ENCODE measurements at places on chromosomes 1 and 21.

GRCh38 chr1:201954263-201955008 is 867 bp upstream of the TIMM17A start:
- DNase-seq = no peak

GRCh38 chr1:40451238-40451585 is 936 bp downstream of the ZFP69B start:
- no peak for DNase-seq

DNA sequence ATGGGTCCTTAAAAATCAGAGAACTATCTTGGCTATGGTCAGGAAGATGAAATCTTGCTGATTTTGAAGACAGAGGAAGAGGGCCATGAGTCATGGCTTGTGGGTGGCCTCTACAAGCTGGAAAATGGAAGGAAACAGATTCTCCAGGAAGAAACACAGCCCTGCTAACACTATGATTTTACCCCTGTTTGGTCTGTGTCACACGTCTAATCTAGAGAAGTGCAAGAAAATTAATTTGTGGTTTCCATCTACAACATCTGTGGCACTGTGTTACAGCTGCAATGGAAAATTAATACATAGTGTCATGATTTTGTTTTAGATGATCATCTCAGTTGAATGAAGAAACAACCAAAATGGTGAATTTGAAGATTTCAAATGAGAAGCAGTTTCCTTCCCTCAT is 288.7 kb upstream of the NRIP1 start:
- no peak for DNase-seq

GRCh38 chr1:169618367-169618766 is 11.6 kb downstream of the SELP start:
- no peak for DNase-seq

- DNase-seq = peak; percentile 53
Measured at GRCh38 chr1:119549719-119550132, 42.7 kb downstream of the HSD3B1 start.

- no peak for DNase-seq
Measured at GRCh38 chr1:34130306-34130705, 34.7 kb downstream of the CSMD2 start.

- DNase-seq = no peak
Measured at GRCh38 chr1:32126770-32127169, 18.9 kb downstream of the KPNA6 start.

GRCh38 chr1:97334454-97334853 is 586.4 kb downstream of the DPYD start:
- peak; percentile 71 for DNase-seq

GRCh38 chr21:17610911-17611310 is 1.8 kb downstream of the BTG3 start:
- DNase-seq = peak; percentile 5

DNA sequence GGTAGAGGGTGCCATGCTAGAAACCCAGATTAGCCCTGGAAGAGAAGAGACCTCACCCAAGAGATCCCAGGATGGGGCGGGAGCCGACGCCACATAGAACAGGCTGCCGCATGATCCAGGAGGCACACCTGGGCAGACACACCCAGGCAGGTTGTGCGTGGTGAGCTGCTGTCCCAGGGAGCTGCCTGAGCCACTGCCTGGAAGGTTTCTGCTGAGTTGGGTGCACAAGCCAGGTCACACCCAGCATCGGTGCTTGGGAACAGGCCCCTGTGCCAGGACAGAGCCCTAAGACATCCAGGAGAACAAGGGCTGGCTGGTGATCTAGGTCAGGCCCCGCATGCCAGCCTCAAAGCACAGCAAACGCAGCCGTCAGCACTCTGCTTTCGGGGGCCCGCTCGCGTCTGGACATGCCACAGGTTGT is 40.2 kb downstream of the CTNNBIP1 start:
- no peak for DNase-seq

DNA sequence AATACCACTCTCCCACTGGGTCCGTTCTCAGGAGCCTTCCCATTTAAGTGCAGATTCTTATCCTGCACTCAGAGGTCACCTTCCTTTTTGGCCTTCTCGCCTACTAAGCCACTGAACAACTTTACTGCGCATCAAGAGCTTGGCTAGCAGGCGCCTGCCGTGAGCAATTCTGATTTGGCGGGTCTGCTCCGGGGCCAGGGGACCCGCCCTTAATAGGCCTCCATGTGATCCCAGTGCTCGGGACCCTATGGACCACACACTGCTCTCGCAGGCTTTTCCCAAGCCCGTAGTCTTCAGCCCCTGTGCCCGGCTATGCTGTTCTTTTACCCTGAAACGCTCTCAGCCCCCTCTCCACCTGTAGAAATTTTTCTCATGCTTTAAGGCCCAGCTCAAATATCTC is 45.1 kb downstream of the BCL9 start:
- no peak for DNase-seq

- DNase-seq = no peak
Measured at GRCh38 chr1:15151871-15152270, 1.7 kb upstream of the TMEM51 start.

DNA sequence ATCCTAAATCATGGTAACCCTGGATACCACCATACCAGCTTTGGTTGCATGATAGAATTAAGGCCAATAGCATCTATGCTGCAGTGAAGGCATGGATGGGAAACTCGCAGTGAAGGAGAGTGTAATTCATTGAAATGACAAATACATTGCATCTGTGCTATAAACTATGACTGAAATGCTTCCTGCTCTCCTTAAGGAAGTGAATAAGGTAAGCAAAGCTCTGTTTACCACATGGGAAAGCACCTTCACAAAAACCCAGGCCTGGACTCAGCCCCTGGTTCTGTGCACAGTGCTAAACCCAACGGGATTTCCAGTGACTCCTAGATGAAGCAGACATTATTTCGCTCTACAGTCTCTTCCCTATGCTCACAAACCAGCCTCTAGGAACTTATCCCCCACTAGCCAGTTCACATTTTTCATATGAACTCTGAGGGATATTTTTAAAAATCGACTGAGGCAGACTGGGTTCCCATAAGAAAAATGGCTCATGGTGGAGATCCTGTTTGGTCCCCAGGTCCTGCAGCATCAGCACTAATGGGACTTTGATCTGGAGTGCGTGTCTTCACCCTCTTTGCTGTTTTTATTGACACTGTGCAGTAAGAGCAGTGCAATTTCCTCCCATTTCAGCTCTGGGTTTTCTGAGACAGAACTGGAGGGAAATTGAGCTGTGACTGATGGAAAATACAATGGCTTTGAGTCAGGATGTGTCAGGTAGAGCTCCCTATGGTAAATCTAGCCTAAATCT is 362.7 kb downstream of the SIPA1L2 start:
- no peak for DNase-seq

DNA sequence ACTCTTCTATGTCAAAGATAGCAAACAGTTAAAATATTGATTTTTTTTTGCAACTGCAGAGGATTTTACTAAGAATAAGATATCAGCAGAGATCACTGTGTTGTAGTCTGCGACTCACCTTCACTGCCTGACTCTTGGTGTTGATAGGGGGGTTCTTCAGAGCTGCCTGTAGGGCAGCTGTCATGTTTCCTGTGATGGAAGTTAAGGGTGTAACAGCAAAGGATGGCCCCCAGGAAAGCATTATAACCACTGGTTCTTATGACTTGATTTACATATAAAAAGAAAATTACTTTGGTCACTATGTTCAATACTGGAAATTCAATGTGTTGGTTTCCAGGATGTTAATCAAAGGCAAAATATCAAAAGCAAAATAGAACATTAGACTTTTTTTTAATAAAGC is 2.6 kb downstream of the ARPC5 start:
- DNase-seq = no peak

GRCh38 chr1:210633636-210634035 is 304.9 kb downstream of the HHAT start:
- DNase-seq = no peak

- DNase-seq = no peak
Measured at GRCh38 chr1:85090225-85090624, 41.9 kb upstream of the MCOLN3 start.

GRCh38 chr1:114648503-114648902 is 21.3 kb downstream of the DENND2C start:
- DNase-seq = no peak

- no peak for DNase-seq
Measured at GRCh38 chr1:184326278-184326677, 60.6 kb upstream of the C1orf21 start.

- no peak for DNase-seq
Measured at GRCh38 chr1:65799601-65800000, 6.9 kb downstream of the PDE4B start.

DNA sequence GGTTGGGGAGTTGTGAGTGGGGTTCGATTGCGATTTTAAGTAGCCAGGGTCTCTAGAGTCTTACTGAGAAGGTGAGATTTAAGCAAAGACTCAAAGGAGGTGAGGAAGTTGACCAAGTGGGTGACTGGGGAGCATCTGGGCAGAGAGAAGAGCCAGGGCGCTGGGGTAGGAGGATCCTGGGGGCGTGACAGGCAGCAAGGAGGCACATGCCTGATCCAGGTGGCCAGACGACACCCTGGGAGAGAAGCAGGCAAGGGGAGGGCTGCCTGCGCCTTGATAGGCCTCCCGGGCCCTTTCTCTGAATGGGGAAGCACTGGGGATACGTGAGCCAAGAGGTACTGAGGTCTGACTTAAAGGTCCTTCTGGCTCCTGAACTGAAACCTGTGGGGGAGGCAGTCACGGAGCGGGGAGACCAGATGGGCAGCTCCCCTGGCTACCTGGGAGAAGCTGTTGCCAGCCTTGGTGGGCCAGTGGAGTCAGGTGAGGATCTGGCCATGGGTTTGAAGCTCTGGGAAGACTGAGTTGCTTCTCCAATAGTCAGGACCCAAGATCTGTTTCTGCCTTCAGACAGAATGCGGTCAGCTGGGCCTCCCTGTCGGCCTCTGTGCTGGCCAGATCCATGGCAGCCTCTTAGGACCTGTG is 5.4 kb downstream of the ZBTB48 start:
- DNase-seq = no peak

DNA sequence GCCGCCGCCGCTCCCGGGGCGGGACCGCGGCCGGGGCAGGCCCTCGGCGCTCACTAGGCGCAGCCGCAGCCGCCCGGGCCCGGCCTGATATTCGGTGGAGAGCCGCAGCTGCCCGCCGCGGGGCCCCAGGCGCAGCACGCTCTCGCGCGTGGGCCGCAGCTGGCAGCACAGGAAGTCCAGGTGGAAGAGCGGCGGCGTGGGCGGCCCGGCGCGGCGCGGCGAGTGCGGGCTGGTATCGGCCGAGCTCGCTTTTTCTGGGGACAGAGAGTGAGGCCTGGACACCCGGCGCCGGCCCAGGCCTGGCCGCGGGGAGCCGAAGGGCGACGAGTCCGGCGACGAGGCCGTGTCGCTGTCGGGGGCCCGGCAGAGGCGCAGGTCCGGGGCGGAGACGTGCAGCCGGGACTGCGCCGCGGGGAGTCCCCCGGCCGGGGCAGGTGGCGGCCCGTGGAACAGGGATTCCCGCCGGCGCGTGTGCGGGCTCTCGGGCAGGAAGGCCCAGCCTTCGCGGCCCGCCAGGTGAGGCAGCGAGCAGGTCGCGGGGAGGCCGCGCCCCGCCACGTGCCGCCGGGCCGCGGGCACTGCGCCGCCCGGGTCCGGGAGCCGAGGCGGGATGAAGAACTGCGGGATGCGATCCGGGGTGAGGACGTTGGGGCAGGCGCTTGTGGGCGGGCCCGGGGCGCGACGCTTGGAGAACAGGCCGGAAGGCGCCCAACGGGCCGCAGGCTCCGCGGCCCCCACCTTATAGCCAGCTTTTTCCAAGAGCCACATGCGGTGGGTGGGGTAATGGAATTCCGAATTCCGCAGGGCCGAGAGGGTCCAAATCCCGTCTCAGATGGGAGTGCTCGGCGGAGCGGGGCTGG is 1.2 kb downstream of the C2CD4D start:
- DNase-seq = peak; percentile 78

DNA sequence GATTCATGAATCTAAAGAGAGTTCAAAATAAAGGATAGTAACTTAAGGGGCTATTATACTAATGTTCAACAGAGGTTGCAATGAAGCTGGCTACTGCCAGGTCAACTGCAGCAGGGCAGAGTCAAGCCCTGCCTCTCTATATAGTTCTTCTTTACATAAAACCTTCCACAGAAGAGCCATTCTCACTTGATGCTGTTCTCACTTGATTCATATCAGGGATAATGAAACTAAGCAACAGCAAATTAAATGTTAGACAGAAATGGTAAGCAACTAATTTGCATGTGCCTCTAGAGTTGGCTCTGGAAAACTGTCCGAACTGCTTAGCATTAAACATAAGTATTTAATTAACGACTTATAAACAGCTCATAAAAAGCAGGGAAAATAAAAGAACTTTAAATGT is 17.4 kb downstream of the CCSAP start:
- DNase-seq = no peak

GRCh38 chr1:169999331-169999741 is 75.2 kb downstream of the KIFAP3 start:
- peak; percentile 52 for DNase-seq

DNA sequence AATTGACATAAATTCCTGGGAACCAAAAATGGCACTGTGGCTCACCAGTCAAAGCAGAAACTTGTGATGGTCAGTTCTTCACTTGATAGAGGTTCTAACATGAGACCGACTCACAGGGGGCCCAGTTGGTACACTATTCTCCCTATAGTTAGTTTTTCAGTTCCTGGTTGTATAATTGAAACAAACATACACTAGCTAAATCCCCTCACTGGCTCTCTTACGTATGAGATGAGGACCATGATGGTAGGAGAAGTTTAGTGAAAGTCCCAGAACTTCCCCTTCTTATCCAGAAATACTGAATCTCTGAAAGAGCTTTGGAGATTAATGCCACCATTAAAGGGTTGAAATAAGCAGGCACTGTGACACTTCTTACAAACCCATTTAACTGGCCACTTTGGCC is 2.8 kb upstream of the S100B start:
- DNase-seq = no peak

GRCh38 chr1:168636200-168636599 is 59.8 kb downstream of the XCL1 start:
- peak; percentile 13 for DNase-seq

DNA sequence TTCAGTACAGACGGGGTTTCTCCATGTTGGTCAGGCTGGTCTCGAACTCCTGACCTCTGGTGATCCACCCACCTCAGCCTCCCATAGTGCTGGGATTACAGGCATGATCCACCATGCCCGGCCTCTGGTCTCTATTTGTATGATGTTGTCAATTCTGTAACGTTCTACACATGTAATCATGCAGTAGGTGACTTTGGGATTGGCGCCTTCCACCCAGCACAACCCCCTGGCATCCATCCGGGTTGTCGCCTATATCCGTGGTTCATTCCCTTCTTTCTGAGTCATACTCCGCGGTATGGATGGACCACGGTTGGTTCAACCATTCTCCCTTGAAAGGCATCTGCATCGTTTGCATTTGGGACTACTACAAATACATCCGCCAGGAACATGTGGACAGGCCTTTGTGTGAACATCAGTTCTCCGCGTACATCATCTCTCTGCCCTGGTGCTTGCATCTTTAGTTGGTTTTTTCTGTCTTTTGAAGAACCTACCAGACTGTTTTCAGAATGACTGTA is 72.1 kb downstream of the PDE9A start:
- DNase-seq = no peak

DNA sequence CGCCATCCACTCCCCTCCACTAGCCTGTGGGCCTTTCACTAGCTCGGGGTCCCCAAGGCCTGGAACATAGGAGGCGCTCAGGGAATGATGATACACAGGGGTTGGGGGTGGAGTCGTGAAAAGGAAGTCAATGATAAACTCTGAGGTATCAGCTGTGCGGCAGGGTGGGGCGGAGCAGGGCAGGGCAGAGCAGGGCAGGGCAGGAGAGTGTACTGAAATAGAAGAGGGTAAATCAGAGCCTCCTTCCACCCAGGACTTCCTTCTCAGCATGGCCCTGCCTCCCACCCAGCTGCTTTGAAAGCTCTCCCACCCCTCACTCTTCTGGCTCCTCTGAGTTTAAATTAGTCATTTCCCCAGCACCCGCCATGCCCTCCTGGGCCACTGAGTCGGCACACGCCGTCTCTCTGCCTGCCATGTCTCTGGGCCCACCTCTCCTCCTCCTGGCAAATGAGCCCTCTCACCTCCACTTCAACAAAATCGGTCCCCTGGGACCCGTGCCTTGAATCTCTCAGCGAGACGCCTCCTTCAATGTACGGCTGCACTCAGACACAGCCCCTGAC is 16.9 kb downstream of the CAPZB start:
- no peak for DNase-seq

Measured in GM03348 (cell line).